A549 treated with AZD2906 at 1 μM for 4 hours (cell line): ENCODE measurements at places on chromosomes 4 and X. TPM values are rescaled to one million over a fixed set of nuclear protein-coding genes. Genes with fewer than 3 reads are reported as not detected.

ATG4A gene
- 6.7 to 9.1 TPM (median 7.8 TPM) in 5 replicates for total RNA-seq

PAGE1 gene
- total RNA-seq: 0.26 to 0.29 TPM in 2 of 5 replicates, not detected in the others

SMARCAD1 gene
- 9.9 to 13.9 TPM (median 11.3 TPM) in 5 replicates for total RNA-seq

TBX22 gene
- total RNA-seq: not detected in 5 replicates

EDA gene
- 0.53 to 0.83 TPM (median 0.63 TPM) in 5 replicates for total RNA-seq

MAGIX gene
- 2.3 to 3.9 TPM (median 3.3 TPM) in 5 replicates for total RNA-seq

FRAS1 gene
- total RNA-seq: 2.0 to 2.9 TPM (median 2.5 TPM) in 5 replicates

GPRASP3 gene
- total RNA-seq: 2.6 to 3.9 TPM (median 3.1 TPM) in 5 replicates

SRPX gene
- 8.4 to 10.7 TPM (median 9.9 TPM) in 5 replicates for total RNA-seq

OTUD6A gene
- total RNA-seq: not detected in 5 replicates

FAM47A gene
- total RNA-seq: not detected in 5 replicates

PHOX2B gene
- 0.02 to 0.03 TPM in 2 of 5 replicates, not detected in the others for total RNA-seq

MAGEA1 gene
- 0.09 to 0.21 TPM (median 0.12 TPM) in 5 replicates for total RNA-seq

PPEF1 gene
- total RNA-seq: 1.1 to 1.8 TPM (median 1.4 TPM) in 5 replicates

FHIP1A gene
- 0.08 to 0.27 TPM (median 0.14 TPM) in 5 replicates for total RNA-seq
